ENCODE measurements at places on chromosomes 7 and 10.

DNA sequence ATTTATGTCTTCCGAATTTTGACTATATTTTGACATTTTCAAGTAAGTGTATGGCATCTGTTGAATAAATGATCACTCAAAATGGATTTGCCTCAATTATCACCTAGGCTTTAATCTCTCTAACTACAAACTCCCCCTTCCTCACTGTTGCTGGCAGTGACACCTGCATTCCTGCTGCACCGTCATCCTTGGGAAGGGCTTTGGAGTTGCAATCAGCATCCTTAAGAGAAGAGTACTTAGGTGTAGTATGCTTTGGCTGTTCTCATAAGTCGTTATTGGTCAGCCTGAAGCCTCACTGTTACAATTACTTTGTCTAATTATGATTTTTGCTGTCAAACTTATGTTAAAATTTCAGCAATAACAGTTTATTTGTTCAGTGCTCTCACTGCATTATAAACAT lies 415.0 kb downstream of the NRG3 start:
- no peak for DNase-seq

- DNase-seq, result no peak
Measured at GRCh38 chr10:126639084-126639483, 31.4 kb downstream of the C10orf90 start.

GRCh38 chr7:22469371-22470143 lies 30.4 kb downstream of the STEAP1B start:
- no peak for DNase-seq

DNA sequence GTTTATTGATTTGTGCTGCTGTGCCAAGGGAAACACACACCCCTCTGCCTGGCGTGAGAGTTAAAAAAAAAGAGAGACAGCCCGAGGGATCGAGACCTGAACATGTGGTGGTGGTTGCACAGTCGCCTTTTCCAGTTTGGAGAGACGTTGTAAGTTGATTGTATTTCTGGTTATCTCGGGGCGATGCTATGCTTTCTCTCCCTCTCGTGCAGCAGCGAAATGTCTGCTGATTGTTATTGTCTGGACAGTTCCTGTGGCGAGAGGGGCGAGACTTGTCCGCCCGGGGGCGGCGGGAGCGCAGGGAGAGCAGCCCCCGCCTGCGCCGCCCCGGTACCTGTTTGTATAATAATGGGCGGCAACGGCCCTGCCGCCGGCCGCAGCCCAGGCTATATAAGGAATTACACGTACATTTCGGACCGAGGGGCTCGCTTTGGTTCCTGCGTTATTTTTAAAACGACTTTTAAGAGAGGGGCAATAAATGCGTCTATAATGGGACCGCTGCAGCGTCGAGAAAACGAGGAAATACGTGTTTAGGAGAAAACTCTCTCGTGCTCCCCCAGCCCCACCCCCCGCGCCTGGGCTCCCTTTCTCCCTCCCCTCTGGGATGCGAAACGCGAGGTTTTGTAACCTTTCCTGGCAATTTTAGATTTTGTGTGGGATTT lies 1.7 kb downstream of the ZEB1 start:
- DNase-seq, result no peak

DNA sequence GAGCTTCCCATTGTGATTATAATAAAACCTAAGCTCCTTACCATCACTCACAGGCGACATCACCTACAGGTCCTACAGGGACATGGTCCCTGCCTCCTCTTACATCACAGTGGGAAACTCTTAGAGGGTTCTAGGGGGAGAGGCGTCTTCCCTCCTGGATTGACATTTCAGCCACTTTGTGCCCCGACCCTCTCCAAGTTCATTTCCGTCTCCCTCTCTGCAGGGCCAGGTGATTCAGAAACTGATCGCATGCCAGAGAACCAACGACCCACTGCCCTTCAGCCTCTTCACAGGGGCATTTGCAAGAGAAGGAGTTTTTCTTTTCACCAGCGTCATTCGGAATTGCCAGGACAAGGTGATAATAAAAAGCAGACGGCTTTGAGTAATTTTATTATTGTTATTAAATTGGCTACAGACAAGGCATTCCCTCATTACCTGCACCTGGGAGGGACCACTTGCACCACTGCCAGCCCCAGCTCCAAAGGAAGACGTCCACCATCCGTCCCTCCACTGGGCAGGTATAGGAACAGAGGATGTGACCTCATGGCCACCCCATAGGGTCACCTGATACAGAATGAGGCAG lies 85.8 kb upstream of the CUX1 start:
- no peak for DNase-seq

DNA sequence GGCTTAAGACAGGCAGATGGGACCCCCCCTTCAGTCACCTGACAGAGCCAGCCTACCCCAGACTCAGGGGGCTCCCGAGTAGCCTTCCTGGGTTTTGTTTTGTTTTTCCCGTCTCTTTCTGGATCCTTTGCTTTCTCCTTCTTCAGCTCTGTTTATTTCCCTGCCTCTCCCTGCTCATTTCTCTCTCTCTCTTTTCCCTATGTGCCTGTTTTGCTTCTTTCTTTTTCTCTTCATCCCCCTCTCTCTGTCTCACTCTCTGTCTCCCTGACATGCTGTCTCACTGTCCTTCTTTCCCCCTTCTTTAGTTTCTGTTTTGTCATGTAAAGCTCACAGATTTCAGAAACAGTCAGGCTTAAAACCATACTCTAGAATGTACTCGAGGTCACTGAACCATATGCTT lies 38.2 kb upstream of the SLC29A3 start:
- DNase-seq, result no peak

GRCh38 chr7:134353411-134353810 lies 36.7 kb upstream of the SLC35B4 start:
- DNase-seq, result no peak

GRCh38 chr10:92087750-92088395 lies 164.3 kb downstream of the BTAF1 start:
- DNase-seq, result peak; percentile 35

- DNase-seq, result no peak
Measured at GRCh38 chr10:12941966-12942365, 59.5 kb downstream of the CCDC3 start.

DNA sequence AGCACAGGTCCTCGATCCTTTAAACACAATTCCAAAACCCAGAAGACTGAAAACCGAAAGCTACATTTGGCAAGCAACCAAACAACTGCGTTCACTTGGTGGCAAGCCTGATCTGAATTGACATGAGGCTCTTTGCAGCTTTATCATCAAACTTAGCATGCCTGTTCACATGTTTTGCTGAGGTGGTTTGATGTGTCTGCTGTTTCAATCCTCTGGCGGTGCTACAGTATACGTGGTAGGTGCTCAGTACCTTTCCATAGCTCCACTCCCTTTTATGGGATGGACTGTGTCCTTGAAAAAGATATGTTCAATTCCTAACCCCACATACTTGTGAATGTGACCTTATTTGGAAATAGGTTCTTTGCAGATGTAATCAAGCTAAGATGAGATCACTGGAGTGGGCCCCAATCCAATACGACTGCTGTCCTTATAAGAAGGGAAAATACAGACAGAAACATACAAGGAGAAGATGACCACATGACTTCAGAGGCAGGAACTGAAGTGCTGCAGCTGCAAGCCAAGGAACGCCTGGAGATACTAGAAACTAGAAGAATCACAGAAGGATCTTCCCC lies 33.4 kb downstream of the CCDC6 start:
- no peak for DNase-seq

- no peak for DNase-seq
Measured at GRCh38 chr10:77661100-77661499, 23.5 kb upstream of the KCNMA1 start.

DNA sequence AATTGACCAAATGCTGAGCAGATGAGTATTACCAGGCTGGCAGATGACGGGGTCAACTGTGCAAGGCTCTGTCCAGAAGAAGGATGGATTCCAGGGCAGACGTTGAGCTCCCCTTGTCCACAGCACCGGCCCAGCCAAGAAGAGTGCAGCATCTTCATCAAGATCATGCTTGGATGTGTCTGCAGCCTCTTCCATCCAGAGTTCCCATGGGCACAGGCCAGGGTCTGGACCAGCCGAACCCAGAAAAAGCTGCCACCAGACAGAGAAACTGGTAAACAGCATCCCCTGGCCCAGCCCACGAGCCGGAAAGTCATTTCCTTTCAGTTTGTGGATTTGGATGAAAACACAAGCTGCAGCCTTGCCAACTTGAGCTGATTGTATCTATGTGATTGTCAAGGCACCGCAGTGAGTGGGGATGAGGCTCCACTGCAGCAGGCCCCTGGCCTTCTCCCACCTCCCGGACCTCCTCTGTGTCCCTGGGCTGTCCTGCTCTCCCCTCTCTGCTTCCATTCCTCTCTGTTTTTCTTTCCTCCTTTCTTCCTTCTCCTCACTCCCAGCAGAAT lies 321.8 kb downstream of the TCERG1L start:
- no peak for DNase-seq

DNA sequence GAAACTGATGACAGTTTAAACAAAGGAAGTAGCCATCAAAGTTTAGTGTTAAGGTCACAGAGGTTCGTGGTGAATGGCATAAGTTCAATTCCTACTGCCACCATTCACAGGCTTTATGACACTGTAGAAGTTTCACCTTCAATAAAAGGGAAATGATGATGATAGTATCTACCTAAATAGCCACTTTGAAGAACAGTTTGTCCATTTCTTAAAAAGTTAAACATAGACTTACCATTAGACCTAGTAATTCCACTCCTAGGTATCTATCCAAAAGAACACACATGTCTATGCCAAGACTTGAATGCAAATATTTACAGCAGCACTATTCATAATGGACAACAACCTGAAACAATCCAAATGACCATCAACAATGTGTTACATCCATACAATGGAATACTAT lies 18.9 kb upstream of the GSTK1 start:
- DNase-seq, result no peak

- DNase-seq, result no peak
Measured at GRCh38 chr10:101000915-101001658, 1.5 kb downstream of the LZTS2 start.

DNA sequence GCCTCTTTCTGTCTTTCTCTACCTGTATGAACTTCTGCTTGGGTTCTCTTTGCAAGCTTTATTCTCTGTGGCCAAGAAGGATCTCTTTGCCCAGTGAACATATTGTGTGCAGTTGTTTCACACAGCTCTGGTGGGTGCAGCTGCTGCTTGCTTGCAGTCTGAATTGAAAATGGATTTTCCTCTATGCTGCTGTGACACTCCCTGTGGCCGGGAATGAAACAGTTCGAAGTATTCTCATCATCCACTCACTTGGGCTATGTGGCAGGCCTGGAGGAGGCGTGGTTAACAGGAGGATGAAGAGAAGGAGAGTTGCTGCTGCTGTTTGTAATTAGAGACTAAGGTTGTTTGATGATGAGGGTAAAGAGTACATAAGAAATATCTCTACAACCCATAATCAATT lies 28.4 kb upstream of the ITGA8 start:
- DNase-seq, result no peak

DNA sequence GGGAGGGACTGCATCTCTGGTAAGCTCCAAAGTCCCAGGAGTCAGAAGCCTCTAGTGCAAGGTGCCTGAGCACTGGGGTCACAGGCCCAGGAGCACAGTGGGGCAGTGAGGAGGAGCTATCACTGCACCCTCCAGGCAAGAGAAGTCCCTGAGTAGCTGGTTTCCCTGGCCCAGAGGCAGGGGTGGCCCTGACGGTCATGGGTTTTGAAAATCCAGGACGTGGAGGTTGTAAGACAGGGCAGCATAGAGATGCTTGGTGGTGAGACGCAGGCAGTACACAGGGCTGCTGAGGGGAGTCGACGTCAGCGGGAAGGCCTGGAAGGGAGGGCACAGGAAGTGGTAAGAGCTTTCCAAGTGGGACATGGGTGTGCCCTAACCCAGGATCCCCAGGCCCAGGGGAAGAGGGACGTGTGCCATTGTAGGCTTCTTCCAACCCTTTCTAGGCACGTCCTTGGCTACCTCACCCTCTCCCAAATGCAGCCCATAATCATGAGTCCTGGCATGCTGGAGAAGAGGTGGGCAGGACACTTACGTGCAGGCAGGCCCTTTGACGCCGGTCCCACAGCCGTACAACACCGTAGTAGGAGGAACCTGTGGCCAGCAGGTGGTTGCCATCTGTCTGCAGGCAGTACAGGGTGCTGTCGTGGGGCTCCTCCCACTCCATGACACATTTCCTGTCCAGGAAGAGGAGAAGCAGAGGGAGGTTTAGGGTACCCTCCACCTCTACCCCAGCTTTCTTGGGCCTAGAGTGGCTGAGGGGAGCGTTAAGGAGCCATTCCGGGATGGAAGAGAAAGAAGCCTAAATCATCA lies 23.2 kb downstream of the DPCD start:
- no peak for DNase-seq

DNA sequence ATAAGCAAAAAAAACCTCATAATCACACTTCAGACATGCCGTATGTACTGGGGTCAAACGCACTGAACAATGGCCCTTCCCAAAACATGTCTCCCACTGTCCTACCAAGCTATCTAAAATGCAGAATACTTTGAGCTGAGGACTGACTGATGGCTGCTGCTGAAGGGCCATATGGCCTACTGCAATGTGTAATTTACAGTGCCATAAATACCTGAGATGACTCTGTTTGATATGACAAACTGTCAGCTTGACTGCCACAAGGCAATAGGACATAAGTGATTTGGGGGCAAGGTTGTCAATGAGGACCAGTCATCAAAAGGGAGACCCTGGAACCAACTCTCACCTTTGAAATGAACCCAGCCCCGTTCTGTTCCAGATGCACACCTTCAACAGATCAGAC lies 187.4 kb upstream of the FRMD4A start:
- no peak for DNase-seq

DNA sequence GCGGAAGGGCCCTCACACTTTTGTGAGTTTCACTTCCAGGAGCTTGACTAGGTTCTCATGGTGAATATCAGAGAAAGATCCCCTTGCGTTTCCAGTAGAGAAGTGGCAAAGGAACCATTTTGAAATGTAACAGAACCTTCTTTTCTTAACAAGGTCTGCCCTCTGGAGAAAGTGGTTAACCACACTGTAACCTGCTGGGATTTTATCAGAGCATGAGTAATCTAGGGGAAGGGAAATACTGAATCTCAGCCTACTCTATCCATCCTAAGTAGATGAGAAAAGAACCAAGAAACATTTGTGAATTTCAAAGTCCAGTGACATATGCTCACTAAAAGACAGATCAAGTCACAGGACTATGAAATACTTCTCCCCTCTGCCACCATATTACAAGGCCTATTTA lies 235.5 kb downstream of the ZEB1 start:
- no peak for DNase-seq

GRCh38 chr7:107933386-107934013 lies 42.5 kb downstream of the DLD start:
- no peak for DNase-seq

DNA sequence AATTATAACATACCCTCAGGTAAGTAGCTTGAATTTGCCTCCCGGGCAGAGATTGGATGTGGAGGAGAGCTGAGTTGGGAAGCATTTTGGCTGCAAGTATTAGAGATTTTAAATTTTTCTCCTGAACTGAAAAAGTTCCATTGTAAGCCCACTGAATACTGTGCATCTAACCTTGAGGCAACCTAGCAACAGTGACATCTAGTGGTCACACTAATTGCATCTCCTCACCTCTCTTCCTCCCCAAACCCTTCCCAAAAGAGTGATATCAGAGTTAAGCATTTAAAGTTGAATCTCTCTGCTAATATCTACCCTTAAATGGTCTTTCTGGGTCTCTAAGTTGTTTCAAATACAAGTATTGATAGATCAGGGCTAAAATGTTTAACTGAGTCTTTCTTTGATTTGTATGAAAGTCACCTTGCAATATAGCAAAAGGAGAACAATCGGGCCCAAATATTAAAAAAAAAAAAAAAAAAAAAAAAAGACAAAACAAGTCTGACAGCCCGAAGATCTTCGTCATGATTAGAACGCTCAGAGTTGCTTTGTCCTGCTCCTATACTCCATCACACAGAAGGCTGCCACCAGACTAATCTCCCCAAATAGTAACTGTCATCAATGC lies 40.4 kb upstream of the DLX5 start:
- peak; percentile 15 for DNase-seq

- DNase-seq, result no peak
Measured at GRCh38 chr10:102620591-102621442, 23.5 kb upstream of the TRIM8 start.

- DNase-seq, result no peak
Measured at GRCh38 chr10:7488418-7488829, 77.6 kb upstream of the SFMBT2 start.

Data from GM12891 (cell line).